NCI-H446 (cell line): ENCODE measurements at places on chromosomes 5 and 9.

- peak; percentile 72 for DNase-seq
Observed at GRCh38 chr5:107217721-107218130, 453.0 kb downstream of the EFNA5 start.

DNA sequence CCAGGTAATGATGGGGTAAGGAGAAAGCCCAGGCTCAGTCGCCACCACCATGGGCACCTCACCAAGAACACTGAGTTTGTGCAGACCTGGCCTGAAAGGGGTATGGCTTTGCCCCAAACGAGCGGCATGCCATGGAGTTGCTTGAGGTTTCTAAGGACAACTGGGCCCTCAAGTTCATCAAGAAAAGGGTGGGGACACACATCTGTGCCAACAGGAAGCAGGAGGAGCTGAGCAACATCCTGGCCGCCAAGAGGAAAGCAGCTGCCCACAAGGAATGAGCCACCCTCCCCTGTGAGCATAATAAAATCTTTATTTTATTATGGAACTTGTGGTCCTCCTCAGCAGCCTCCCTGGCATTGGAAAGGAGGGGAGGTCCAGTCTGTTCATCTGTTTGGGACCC, 23.8 kb downstream of the CD14 start:
- DNase-seq = no peak

GRCh38 chr9:2040828-2041227, 25.7 kb downstream of the SMARCA2 start:
- DNase-seq = no peak

- DNase-seq = peak; percentile 61
Observed at GRCh38 chr5:111735583-111736270, 21.3 kb downstream of the NREP start.

- no peak for DNase-seq
Observed at GRCh38 chr5:10625700-10626472, 62.0 kb downstream of the ANKRD33B start.
